ENCODE measurements at places on chromosomes 2 and 18. TPM values are rescaled to one million over a fixed set of nuclear protein-coding genes. Genes with fewer than 3 reads are reported as not detected.

Gene PPP4R3B
- 33.1 TPM for total RNA-seq

Gene CCDC141
- total RNA-seq, result not detected

Gene ACVR1C
- total RNA-seq, result not detected

Gene GPBAR1
- 0.15 TPM for total RNA-seq

Gene TMEM17
- total RNA-seq, result 5.1 TPM

Gene PRKAG3
- total RNA-seq, result not detected

Gene TRAK2
- total RNA-seq, result 12.7 TPM

Gene ALK
- total RNA-seq, result not detected

Gene EGR4
- total RNA-seq, result 0.28 TPM

Gene NEB
- 0.34 TPM for total RNA-seq

Gene GLI2
- total RNA-seq, result 18.5 TPM

Gene BIN1
- 32.8 TPM for total RNA-seq

Gene KCNG2
- not detected for total RNA-seq

Gene BOLL
- total RNA-seq, result not detected

Gene KCNF1
- 42.7 TPM for total RNA-seq

Gene BCL11A
- 0.06 TPM for total RNA-seq

Gene FIGN
- 2.1 TPM for total RNA-seq

Gene MFSD2B
- 0.24 TPM for total RNA-seq

Gene C2orf80
- total RNA-seq, result not detected

Gene CHST10
- 16.0 TPM for total RNA-seq

Gene ST8SIA3
- not detected for total RNA-seq

Gene SULT1C2
- total RNA-seq, result 1.3 TPM
